COR-L47 (cell line): ENCODE measurements at places on chromosomes 5 and 9.
A peak's percentile ranks its signal among the peaks of the same experiment; 100 is the strongest.

GRCh38 chr5:71471193-71471592 lies 15.7 kb downstream of the BDP1 start:
- no peak for DNase-seq

GRCh38 chr5:43281840-43282658 lies 31.2 kb downstream of the HMGCS1 start:
- no peak for DNase-seq

GRCh38 chr5:123456242-123456641 lies 33.0 kb upstream of the CEP120 start:
- no peak for DNase-seq

GRCh38 chr9:93291536-93292287 lies 107.8 kb downstream of the WNK2 start:
- DNase-seq: no peak

GRCh38 chr9:76576344-76576743 lies 117.4 kb downstream of the GCNT1 start:
- no peak for DNase-seq

DNA sequence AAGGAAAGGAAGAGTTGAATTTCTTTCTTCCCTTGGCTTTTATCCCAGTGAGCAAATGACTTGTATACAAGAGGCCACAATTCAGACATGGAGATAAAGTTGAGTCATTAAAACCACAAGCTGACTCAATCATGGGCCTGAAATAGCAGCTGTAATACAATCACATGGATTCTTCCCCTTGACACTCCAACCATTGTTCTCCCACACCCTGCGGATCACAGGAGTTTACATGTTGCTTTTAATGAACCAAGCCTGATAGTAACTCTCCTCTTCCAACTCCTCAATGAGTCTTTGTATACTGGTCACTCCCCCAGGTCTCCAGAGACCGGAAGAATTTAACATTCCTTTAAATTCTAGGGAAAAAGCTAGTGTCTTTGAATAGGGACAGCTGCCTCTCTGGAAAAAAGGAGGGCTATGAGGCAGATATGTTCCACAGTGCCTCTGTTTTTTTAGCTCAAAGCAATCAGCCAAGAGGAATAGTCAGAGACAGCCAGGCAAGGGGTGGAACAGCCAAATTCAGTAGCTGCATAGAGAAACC lies 32.4 kb downstream of the PCDHGC5 start:
- no peak for DNase-seq

DNA sequence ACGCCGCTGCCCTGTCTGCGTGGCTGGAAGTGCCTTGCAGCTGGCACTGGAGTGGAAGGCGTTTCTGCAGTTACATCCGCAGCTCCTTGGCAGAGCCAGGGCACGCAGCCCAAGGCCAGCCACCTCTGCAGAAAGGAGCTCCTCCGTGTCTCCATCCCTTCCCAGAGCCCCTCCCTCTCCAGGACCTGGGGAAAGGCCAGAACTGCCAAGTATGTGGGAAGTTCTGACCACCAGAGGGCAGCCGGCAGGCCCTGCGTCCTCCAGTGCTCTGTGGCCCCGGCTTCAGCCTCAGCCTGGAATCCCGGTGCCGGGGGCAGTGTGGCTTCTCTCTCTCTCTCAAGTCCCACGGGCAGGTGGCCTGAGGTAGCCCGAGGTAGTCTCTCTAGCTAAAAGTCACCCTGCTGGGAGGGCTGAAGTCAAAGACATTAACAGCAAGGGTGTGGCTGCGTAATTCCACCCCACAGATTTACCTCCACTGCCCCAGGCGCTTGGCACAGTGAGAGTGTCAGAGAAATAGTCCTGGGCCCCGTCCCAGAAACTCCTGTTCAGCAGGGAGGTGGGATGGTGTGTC lies 101.7 kb upstream of the FCN2 start:
- no peak for DNase-seq

GRCh38 chr9:23041466-23041865 lies 594.8 kb downstream of the DMRTA1 start:
- no peak for DNase-seq

DNA sequence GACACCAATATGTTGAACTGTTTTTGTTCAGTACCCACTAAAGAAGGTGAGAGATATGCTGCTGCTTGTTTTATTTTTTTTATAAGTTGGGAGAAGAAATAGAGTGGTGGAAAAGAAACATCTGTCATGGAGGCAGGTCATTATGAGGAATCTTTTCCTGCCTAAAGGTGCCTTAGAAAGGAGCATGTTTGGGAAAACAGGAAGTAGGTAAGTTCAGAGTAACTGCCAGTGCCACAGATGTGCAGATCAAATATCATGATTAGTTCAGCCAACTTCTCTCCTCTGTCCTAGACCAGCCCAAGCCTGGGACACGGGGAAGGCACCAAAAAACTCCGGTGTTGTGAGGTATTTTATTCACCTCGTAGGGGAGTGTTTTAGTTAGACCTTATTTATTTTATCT lies 144.2 kb downstream of the MAN2A1 start:
- no peak for DNase-seq

DNA sequence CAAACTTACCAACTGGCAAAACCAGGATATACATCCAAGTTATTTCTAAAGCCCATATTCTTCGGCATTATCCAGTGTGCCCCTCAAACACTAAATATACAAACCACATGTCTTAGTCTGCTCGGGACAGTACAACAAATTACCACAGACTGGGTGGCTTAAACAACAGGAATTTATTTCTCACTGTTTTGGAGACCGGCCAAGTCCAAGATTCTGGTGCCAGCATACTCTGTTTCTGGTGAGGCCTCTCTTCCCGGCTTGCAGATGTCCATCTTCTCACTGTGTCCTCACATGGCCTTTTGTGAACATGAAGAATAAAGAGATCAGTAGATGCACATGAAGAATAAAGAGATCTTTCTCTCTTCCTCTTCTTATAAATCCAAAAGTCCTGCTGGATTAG lies 12.9 kb upstream of the SLCO6A1 start:
- DNase-seq: no peak

DNA sequence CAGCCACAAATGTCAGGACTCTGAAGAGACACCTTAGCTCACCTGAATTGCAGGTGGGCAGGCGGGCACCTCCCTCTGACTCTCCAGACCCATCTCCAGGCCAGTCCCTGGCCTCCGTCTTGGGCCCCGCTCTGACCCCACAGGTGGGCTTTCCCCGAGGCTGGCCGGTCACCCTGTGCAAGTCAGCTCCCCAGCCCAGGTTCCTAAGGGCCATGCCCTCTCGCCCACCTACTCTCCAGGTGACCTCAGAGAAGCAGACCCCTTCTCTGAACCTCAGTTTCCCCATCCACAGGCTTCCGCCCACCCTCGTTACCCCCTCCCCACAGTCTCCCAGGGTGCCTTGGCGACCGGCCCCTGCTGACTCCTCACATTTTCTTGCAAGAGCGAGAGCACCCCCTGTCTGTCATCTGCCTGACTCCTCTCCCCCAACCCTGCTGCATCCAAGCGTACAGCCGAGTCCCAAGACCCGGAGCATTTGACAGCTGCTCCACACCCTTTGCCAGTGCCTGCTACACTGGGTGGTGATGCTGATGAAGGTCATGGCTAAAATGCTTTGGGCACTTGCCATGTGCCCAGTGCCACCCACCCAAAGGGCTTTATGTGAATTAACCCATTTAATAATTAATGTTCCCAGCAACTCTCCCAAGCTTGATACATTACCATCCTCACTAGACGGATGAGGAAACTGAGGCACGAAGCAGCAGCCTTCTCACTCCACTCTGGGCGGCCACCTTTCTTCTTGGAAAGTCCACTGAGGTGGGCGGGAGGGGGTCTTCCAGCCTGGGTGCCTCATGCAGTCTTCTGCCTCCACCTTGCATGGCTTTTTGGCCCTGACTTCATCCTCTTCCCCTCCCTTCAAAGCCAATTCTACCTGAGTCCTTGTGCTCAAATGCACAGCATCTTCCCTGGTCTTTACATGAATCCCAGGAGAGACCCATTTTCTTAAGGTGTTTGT lies 51.1 kb upstream of the ORM1 start:
- DNase-seq: no peak

DNA sequence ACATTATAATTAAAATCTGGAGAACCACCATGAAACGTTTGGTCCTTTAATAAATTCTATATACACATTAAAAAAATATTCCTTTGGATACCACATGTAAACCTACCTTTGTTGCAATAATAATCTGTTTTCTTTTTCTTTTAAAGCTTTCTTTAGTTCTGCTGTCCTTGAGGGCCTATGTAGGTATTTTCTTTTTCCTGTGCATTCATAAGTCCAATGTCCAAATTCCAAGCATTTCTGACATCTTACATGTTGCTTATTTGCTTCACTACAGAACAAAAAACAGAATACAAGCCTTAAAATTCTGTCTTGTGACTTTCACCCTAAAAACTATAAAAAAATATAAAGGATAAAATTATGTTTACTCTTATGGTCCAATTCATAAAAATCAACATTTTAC lies 19.7 kb downstream of the ZCCHC10 start:
- no peak for DNase-seq

GRCh38 chr5:109143031-109143430 lies 266.7 kb downstream of the PJA2 start:
- no peak for DNase-seq

DNA sequence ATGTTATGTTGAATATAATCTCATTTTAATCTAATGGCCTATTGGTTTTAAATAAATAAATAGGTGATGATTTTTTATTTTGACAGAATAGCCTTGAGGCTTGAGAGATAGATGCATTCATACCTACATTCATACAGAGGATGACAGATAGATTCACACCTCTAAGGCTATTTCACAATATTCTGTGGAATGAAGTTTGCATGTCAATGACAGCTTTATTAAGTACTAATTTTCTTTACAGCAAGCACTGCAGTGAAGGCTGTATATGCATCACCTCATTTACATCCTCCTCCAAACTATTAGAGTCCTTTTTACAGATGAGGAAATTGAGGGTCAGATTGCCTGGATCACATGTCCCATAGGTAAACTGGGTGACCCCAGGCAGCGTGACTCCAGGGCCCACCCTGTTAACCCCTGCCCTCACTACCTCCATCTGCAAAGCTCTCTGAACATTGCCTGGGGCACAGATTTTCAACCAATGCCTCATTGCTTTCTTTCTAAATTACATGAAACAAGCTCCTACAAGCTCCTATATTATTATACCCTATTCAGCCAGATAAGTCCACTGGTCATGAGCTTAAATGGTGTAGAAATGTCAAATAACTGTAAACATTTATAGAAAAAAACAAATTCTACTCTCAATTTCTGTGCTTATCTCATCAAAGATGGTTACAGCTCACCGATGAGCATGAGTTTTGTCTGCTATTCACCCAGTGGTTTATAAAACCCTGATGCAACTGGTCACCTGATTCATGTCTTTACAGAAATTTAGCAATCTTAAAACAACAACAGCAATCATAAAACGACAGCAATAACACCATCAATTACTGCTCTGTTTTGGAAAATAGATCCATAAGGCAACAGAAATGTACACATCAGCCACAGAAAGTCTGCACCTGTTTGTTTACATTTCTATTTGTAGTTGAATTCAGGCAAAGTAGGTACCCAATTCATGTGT lies 338.0 kb downstream of the NSG2 start:
- DNase-seq: peak; percentile 11

- peak; percentile 81 for DNase-seq
These were observed at the start of gene NEURL1B for GRCh38 chr5:172640822-172641358. NEURL1B (plus strand) TSS chr5:172641263; CDS start chr5:172641407, 144 bp downstream.

GRCh38 chr5:140785905-140786686 lies at the start of gene PCDHA1:
PCDHA1 (plus strand) TSS chr5:140786140.
- DNase-seq: no peak

GRCh38 chr9:109815366-109815947 lies 35.5 kb downstream of the PALM2AKAP2 start:
- no peak for DNase-seq

DNA sequence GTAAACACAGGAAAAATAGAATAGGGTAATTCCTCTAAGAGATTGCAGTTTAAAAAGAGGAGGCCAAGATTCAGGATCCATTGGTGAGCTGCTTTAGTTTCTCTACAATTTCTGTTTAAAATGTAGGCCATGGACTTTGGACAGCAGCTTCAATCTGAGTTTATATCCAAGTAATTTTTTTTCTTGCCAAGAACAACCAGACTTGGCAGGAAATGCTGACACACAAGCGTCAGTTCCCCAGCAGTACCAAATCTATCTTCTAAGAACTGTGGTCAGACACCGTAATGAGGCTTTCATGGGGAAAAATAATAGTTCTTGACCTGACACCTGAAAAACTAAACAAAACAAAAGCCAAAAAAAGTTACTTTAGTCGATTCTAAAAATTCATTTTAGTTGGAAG lies 528.8 kb downstream of the CSNK1G3 start:
- DNase-seq: no peak

DNA sequence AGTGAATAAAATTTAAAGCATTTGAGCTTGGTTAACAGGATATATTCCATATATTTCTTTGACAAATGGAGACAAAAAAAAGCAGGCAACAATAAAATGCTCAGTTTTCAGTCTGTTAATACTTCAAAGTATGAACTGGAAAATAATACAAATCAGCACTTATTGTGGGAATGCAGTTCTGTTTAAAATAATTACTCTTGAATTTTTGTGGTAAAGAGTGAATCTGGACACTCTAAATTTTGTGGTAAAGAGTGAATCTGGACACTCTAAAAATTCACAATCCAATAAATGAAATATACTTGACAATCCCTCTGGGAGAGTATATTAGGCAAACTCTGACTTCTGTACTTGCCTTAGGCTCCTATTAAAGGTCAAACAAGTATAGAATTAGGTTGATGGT lies 141.9 kb upstream of the RASA1 start:
- no peak for DNase-seq

GRCh38 chr9:74946686-74947085 lies 6.0 kb downstream of the C9orf40 start:
- DNase-seq: no peak

GRCh38 chr5:164230341-164230740 lies 724.9 kb downstream of the MAT2B start:
- no peak for DNase-seq

GRCh38 chr9:70405808-70406433 lies 8.5 kb downstream of the KLF9 start:
- DNase-seq: no peak

DNA sequence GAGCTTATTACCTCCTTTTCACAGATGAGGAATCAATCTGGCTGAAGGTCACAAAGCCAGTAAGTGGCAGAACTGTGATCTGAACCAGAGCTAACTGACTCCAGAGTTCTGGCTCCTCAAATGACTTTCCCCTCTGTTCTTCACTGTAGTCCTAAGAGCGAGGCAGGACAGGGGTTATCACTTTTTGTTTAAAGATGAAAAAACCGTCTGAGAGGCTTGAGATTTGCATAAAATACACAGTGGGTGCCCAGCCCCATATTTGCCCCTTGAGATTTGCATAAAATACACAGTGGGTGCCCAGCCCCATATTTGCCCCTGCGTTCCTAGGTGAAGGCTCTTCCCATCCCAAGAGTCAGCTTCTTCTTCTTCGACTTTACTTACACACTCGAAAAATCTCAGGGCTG lies 667 bp downstream of the FBXO10 start:
- no peak for DNase-seq

DNA sequence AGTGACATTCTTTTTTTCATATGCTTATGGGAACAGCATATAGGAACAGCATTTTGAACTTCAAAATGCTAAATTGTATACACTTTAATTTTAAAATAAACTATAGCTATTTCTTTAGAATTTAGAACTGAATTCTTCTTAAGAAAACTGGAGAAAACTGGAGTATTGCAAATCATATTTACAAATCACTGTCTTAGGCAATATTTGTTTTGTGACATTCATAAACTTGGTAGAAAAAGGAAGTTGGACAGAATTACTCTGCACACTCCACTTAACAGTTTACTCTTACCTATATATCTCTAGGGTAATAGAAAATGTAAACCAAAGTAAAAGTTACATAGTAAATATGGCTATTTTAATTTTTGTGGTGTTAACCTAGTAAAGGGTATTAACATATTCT lies 3.1 kb downstream of the DMRTA1 start:
- no peak for DNase-seq

GRCh38 chr9:35357116-35357515 lies 132.8 kb upstream of the RUSC2 start:
- no peak for DNase-seq
